Ureter (tissue), 1 donor: ENCODE measurements at places on chromosomes 1 and 21.

- no peak for DNase-seq
Measured at GRCh38 chr1:1082776-1083415, 8.8 kb upstream of the RNF223 start.

DNA sequence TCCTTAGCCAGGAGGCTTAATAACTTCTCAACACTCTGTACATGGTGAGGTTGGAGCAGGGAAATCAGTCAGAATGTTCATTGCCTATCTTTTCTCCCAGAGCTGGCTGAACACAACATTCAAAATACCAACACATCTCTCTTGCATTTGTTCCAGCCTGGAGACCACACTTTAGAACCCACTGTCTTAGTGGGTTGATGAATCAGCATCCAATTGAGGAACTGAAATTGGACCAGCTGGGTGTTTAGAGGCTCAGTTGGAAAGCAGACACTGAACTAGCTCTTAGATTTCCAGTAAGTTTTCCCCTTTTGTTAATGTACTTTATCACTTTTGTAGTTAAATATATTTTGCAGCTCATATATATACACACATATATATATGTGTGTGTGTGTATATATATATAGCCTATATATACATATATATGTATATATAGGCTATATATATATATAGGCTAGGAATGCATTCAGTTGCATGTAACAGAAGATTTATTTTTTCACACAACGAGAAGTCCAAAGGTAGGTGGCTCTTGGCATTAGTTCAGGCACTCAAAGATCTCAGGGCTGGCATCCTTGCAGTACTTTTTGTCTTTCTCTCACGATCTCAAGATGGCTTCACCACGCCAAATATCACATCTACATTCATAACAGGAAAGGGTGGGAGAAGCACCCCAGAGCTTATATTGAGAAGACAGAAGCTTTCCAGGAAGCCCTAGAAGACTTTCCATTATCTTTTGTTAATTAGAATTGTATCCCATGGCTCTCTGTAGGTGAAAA lies 35.0 kb upstream of the HUNK start:
- no peak for DNase-seq

- no peak for DNase-seq
Measured at GRCh38 chr1:200925831-200926230, 31.1 kb downstream of the INAVA start.

DNA sequence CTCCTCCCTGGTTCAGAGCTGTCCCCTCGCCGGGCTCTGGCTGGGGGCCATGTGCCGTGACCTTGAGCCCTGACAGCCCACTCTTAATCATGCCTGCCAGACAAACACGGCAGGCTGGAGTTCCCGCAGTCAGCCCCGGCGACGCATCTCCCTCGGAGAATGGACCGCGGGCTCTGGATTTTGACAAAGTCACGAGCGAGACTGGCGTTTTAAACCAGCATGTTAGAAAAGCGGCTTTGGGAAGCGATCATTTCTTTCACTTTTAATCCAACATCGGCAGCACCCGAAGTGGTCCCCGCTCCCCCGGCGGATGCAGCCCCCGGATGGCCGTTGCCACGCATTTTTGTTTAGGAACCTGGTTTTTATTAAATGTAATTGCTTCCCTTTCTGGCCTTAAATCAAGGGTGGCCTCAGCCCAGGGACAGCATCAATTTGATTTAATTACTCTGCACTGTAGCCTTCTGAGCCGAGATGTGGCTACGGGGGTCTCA lies 70.9 kb downstream of the PRDM16 start:
- no peak for DNase-seq

GRCh38 chr1:185645686-185646085 lies 88.5 kb upstream of the HMCN1 start:
- DNase-seq = no peak

DNA sequence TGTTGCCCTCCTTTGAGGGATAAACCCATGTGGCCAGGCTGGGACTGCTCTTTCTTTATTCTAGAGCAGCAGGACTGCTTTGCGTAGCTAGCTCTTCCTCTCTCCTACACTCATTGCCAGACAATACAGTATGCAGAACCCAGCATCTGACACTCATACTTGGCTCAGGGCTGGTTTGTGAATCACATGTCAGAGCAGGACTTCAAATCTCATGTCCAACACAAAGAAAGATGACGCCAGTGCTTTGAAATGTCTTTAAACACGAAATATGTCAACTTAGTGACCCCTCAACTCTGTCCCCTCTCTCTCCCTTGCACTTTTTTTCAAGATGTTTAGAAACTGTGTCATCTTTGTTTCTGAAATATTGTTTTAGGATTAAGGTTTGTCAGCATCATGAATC lies 135.0 kb downstream of the TGFB2 start:
- DNase-seq = no peak

GRCh38 chr1:66331658-66332547 lies 202.1 kb upstream of the SGIP1 start:
- DNase-seq = peak; percentile 66
